Stimulated activated CD4-positive, alpha-beta T cell treated with anti-CD3 and anti-CD28 coated beads, TNF-alpha, amount 100 ng/mL, for 4 hours (primary cell): ENCODE measurements at places on chromosomes 1 and 21.
A peak's percentile ranks its signal among the peaks of the same experiment; 100 is the strongest.

- peak; percentile 13 for DNase-seq
These were observed 164.8 kb downstream of the PPIAL4G start for GRCh38 chr1:148318123-148318903.

DNA sequence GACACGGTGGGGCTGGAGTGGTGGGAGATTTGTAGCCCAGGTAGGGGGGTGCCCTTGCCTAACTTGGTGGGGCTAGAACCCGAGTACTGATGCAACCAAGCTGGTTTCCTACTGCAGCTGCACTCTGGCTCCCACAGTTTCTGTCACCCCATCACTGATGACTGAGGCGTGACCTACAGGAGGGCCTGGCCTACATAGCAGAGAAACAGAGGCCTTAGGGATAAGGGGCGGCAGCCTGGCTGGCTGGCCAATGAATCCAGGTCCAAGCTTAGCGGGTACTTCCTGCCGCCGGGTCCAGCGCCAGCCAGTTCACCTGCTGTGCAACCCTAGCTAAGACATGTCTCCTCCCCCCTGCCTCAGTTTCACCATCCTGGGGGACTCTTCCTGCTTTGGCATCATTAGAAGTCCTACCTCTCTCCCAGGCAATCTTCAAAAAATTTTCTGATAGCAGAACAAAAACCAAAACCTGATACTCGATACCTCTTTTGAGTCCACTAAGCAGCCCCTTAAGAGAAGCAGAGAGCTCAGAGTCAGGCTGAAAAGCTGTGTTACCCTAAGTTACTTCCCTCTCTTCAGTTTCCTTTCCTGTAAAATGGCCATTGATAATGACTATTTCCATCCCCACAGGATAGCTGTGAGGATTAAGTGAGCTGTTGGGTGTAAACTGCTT is 27.3 kb upstream of the RNF19B start:
- no peak for DNase-seq

DNA sequence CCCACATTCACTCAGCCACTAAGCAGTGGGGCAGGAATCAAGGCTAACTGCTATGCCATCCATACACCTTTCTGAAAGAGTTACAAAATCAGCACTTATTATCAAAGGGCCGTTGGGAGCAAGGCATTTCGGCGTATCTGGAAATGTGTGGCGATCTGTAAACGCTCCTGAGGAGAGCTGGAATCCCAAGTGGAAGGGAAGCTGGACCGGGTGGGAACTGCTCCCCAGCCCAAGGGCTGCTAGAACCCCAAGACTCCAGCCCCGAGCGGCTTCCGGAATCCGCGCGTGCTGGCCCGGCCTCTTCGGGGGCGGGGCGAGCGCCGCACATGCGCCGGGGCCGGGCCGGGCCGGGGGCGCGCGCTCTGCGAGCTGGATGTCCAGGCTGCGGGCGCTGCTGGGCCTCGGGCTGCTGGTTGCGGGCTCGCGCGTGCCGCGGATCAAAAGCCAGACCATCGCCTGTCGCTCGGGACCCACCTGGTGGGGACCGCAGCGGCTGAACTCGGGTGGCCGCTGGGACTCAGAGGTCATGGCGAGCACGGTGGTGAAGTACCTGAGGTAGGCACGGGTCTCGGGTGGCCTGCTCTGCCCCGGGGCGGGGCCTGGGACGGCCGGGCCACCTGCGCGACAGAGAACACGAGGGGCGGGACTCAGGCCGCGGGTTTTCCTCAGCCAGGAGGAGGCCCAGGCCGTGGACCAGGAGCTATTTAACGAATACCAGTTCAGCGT is at the start of gene NAXE:
TSS of gene NAXE (plus strand) at position 345 of the 726 bp plus-strand sequence. CDS start at position 374, 29 bp downstream.
- DNase-seq, result peak; percentile 45

DNA sequence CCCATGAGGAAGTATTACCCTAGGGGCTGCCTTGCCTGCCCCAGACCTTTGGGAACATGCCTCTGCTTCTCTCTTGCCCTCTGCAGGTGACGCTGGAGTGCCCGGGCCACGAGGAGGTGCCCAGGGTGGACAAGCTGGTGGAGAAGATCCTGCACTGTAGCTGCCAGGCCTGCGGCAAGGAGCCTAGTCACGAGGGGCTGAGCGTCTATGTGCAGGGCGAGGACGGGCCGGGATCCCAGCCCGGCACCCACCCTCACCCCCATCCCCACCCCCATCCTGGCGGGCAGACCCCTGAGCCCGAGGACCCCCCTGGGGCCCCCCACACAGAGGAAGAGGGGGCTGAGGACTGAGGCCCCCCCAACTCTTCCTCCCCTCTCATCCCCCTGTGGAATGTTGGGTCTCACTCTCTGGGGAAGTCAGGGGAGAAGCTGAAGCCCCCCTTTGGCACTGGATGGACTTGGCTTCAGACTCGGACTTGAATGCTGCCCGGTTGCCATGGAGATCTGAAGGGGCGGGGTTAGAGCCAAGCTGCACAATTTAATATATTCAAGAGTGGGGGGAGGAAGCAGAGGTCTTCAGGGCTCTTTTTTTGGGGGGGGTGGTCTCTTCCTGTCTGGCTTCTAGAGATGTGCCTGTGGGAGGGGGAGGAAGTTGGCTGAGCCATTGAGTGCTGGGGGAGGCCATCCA is 7.8 kb upstream of the HTR6 start:
- DNase-seq, result no peak

DNA sequence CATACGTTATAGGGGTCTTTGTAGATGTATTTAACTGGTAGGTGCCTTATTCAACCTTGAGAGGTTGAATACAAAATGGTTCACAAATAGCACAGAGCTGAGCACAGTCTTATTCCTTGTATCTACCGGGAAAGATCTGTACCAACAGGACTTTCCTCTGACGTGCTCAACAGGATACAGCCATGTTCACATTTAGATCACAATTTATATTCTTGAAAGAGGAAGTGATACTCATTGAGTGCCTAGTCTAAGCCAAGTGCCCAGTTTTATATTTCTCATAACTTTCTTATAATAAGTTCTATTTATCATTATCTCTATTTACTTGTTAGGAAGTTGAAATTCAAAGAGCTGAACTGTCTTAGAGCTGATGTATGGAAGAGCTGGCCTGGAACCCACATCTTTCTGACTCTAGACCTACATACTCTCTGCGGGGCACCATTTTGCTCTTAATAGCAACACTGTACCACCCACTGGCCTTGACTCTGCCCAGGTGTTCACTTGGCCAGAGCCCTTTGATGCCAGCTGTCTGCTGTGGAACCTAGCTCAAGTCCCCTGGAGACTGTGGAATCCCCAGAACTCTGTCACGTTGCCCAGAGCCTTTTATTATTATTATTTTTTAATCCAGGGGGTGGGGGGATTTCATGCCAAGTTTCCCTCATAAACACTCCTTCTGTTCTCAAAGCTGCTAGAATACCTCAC is 156.2 kb downstream of the TPR start:
- no peak for DNase-seq

DNA sequence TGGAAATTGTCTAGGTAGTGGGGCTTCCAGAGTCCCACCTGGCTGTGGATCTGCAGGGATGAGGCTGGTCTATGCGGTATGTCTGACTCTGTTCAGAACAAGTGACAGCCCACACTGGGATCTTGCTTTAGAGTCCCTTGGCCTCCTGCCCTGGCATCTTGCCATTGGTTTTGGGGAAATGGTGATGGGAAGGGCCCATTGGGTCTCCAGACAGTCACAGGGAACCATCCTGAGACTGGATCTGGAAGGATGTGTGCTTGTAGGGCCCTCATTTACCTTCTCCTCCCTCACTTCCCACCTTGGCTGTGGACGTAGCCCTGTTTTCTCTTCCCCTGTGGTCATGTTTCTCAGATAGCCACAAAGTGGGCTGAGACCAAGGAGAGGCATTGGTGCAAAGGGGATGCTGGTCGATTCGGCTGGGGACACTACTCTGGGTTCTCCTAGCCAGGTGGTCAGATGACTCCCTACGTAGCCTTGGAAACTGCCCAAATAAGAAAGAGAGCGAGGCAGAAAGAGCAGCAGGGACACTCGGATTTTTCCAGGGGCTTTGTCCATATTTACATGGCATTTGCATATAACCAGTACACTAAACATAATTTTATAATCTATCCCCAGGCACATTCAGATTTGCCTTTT is 15.1 kb downstream of the SOX13 start:
- no peak for DNase-seq

- DNase-seq, result no peak
These were observed 89.7 kb upstream of the RGS1 start for GRCh38 chr1:192485692-192486436.

DNA sequence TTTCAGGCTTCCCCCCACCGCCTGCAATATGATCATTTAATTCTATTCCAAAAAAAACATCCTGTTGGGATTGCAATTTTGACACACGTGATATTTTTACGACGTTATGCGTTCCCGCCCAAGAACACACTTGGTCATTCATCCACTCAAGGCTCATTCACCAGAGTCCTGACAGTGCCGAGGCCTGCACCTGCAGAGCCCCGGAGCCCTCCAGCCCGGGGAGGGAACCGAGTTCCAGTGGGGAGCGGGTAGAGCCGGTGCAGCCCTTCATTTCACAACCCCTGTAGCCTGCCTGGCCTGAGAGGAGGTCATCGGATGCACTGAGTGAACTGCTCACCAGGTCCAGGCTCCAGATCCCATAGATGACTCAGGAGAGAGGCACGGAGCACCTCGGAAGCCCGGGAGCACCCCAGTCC is 156.0 kb upstream of the BACE2 start:
- no peak for DNase-seq

DNA sequence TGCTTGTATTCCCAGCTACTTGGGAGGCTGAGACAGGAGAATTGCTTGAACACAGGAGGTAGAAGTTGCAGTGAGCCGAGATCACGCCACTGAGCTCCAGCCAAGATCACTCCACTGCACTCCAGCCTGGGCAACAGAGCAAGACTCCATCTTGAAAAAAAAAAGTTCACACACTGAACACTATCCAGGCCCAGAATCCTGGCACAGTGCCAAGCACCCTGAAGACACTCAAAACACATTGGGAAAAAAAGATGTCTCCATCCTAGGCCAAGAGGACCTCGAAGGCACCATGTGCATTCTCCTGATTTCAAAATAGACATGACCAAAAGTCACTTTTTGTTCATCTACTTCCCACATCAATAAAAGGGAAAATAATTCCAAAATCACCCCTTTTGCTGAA is 38.7 kb downstream of the SLC9A1 start:
- no peak for DNase-seq

GRCh38 chr1:36540056-36540455 is 57.3 kb upstream of the CSF3R start:
- no peak for DNase-seq

DNA sequence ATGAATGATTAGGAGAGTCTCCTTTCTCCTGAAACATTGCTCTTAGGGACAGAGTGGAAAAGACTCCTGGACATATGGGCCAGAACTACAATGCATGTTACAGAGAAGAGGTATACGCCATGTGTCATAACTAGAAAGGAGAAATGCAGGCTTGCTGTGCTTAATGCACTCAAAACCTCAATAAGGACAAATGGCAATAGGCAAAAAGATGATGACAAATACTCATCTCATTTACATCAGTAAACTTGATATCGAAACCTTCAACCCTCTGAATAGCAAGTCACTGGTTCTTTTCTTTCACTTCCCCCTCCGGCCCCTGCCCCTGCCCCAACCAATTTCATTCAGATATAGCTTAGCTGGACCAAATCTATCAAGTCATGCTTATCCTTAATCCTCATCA is 1.9 kb upstream of the GPR88 start:
- DNase-seq, result no peak

- DNase-seq, result no peak
These were observed 12.2 kb upstream of the SLC6A9 start for GRCh38 chr1:44043176-44044070.

DNA sequence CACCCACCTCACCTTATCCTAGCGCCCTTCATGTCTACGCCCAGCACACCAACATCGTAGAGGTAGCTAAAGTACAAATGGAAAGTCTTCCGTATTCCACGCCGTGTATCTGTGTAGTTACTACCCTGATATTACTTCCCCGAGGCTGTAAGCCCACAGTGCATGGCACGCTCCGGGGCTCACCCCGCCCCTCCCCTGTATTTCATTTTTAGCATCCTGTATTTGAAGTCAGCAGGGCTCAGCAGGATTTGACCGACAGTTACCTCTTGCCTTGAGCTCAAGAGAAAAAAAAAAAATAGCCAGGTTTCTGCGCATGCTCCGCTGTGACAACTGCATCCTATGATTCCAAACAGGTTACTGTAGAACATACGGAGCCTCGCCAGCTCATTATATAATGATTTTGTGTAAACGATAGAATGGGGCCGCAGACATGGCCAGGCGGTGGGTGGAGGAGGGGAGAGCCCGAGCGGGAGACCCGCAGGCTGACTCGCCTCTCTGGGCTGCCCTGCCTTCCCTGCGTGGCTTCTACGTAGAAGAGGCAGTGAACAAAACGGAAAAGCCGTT is 1.3 kb downstream of the ABCG1 start:
- peak; percentile 38 for DNase-seq

DNA sequence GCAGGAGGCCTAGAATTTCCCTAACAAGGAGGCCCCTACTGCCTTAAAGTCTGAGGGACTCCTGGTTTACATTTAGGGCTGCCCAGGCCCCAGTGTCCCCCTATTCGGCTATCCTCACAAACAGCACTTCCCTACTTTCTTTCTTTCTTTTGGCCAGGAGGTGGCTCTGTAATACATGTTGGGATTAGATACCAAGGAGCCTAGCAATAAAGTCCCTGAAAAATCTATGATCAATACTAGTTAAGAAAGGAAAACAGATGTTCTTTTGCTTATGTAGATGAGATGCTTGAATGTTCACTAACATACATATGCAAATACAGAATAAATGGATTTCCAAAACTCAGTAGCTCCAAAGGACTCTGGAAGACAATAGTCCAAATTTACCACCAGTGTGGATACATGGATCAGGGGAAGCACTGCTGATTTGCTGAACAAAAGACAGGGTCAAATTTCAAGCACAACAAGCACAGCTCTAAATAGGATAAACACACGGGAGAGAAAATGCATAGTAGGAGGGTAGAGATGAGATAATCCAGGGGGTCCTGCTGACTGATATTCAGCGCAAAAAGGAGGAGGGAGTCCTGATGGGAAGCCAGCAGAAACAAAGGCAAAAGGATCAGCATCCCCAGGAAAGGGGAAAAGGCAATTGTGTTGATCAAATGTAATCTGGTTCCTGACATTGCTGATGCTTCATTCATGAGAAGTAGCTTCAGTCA is 240.0 kb downstream of the NUF2 start:
- DNase-seq, result no peak

- DNase-seq, result no peak
These were observed 1.3 kb downstream of the INAVA start for GRCh38 chr1:200895801-200896530.

GRCh38 chr1:24908591-24909259 is 21.4 kb downstream of the RUNX3 start:
- no peak for DNase-seq

- no peak for DNase-seq
These were observed 8.1 kb downstream of the MIS18A start for GRCh38 chr21:32270748-32271147.

GRCh38 chr1:19866758-19867157 is 15.4 kb upstream of the OTUD3 start:
- no peak for DNase-seq

GRCh38 chr1:173870252-173871075 is 2.3 kb downstream of the ZBTB37 start:
- no peak for DNase-seq

DNA sequence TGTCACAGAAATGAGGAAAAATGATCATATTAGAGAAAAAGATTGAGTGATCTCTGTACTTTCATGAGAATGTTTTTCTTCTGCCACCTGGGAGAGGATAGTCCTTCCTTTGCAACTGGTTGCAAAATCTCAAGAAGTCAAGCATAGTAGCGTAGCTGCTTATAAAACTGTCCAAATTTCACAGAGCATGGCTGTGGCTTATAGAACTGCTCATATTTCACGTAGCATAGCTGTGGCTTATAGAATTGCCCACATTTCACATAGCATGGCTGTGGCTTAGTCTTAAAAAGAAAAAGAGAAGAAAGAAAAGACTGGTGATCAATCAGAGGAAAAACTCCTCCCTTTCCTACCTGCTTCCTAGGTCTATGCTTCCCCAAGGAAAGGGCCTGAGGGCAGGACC is 329.5 kb downstream of the SIPA1L2 start:
- DNase-seq, result no peak
